ENCODE measurements at places on chromosomes 6 and 20. TPM values are rescaled to one million over a fixed set of nuclear protein-coding genes. Genes with fewer than 3 reads are reported as not detected.

DNA sequence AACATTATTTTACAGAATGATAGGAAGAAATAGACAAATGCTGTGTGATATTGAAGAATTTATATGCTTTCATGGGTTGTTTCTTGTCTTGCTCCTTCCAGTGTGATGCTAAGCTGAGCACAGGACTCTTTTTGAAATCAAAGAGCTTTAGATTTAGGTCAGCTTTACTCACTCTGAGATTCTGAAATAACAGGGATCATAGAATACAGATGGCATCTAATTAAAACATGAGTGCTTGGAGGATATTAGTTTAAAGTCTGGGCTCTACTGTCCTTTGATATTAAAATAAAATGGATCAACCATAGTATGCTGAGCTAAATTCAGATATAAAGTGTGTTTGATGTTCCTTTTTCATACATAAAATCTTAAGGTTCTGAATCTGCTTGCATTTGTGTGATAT lies 29.6 kb downstream of the MLIP start:
- DNase-seq, result no peak

DNA sequence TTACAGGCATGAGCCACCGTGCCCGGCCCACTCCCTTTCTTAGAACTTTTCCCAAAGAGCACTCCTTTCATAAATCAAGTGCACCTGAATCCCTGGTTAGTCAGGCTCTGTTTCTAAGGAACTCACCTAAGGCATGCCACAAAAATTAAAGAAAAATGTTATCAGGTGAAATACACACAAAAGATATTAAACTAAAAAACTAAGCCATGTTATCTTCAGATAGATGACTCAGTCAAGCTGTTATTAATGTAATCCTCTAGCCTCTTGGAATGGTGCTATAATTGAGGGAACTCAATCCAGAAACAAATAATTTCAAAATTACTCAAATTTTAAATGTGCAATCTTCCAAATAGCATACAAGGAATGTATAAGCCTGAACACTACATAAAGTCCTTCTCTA lies 83.0 kb downstream of the TENT5A start:
- no peak for DNase-seq

GRCh38 chr6:127212376-127212775 lies 54.3 kb upstream of the RNF146 start:
- no peak for DNase-seq

GRCh38 chr6:159858259-159858658 lies 32.5 kb upstream of the MAS1 start:
- no peak for DNase-seq

GRCh38 chr6:139927236-139927635 lies 552.8 kb upstream of the CITED2 start:
- DNase-seq, result no peak

GRCh38 chr6:160256445-160256844 lies 2.2 kb downstream of the SLC22A2 start:
- DNase-seq, result no peak

DNA sequence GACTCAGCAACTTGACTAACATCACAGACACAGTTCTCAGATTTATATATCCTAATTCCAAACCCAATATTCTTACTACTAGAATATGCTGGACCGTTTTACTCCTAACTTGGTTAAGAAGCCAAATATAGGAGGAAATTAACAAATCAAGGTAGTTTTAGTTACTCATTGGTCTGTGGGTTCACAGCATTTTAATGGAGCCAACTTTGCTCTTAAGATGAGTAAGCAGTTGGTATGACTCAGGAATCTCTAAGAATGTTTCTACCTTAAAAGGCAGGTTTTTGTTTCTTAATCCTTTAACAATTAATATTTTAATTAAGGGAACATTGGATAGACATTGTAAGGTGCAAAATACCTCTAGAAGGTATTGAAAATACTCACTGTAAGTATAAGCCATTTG lies 31.6 kb downstream of the OPRM1 start:
- no peak for DNase-seq

DNA sequence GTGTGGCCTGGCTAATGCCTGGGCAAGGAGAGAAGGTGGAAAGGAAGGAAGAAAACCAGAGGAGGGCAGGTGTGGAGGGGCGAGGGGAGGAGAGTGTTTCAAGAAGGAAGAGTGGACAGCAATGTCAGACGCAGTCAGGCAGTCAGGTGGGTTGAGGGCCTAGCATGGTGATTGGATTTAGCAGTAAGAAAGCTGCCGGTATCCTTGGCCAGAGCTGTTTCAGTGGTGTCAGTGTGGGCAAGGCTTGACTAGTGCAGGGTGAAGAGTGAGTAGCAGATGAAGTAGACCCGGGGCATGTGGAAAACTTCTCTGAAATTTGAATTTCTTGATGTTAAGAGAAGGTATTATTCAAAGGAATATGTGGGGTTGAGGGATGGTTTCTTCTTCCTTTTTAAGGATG lies 27.0 kb downstream of the SNX9 start:
- no peak for DNase-seq

DNA sequence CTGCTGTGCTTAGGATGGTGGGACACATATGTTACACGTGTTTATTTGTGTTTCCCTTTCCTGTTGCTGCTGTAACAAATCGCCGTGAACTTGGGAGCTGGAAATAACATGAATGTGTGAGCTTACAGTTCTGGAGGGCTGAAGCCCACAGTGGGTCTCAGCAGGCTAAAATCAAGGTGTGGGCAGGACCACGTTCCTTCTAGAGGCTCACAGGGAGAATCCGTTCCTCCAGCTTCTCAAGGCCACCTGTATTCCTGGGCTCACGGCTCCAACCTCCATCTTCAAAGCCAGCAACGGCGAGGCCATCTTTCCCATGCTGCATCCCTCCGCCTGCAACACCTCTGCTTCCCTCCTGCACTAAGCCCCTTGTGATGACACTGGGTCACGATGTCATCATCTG lies 27.4 kb upstream of the PTGIS start:
- DNase-seq, result no peak

GRCh38 chr6:98036344-98036923 lies 753.4 kb upstream of the MMS22L start:
- DNase-seq, result no peak

DNA sequence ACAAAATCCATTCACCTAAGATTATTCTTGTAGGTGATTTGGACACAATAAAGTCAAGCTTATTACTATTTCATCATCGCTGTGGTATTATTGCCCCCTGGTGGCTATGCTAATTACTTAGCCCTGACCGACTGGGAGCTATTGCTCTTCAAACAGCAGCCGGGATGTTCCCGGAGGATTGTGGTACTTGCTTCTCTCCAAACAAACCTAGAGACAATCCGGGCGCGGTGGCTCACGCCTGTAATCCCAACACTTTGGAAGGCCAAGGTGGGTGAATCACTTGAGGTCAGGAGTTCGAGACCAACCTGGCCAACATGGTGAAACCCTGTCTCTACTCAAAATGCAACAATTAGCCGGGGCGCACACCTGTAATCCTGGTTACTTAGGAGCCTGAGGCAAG lies 15.4 kb upstream of the STMND1 start:
- no peak for DNase-seq

DNA sequence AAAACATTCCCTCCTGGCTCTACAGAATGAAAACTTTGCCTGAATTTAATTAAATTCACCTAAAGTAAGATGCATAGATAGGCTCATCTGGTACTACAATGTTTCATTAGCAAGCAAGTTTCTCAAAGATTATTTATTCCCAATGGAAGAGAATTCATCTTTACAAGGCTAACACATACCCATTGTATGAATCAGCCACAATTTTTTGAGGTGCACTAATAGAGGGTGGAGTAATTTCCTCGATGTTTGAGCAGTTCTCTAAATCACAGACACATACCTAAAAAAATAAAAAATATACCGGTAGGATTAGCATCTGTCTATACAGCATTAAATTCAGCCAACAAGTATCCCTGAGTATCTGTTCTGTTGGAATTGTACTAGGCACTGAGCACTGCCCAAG lies 32.7 kb downstream of the ROS1 start:
- no peak for DNase-seq

DNA sequence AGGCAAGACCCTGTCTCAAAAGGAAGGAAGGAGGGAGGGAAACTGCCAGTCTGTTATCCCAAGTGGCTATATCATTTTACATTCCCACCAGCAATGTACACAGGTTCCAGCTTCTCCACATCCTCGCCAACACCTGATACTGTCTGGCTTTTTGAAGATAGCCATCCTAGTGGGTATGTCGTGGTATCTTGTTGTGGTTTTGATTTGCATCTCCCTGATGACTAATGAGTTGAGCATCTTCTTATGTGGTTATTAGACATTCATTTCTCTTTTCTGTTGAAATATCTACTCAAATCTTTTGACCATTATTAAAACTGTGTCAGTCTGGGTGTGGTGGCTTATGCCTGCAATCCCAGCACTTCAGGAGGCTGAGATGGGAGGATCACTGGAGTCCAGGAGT lies 47.9 kb upstream of the ARID1B start:
- no peak for DNase-seq

- no peak for DNase-seq
Measured at GRCh38 chr6:160102956-160103824, 18.4 kb upstream of the SLC22A1 start.

- DNase-seq, result no peak
Measured at GRCh38 chr6:116139917-116140316, 14.0 kb upstream of the COL10A1 start.

- no peak for DNase-seq
Measured at GRCh38 chr20:41621421-41621820, 3.2 kb upstream of the CHD6 start.

DNA sequence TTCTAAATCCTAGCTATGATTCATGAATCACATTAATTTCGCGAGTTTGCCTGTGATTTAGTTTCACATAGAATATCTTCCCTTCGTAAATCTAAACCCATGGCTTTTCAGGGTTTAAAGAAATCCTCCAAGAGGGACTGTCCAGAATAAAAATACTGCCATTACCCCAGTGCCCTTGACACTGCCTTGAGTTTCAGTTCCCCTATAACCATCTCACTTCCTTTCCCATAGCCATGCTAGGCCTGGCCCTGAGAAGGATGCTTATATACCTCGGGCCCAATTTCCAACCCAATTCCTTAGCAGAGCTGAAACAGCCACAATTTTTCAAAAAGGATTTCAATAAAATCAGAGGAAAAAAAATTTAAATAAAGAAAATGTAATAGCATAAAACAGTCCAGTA lies 697.3 kb downstream of the FRK start:
- DNase-seq, result no peak

DNA sequence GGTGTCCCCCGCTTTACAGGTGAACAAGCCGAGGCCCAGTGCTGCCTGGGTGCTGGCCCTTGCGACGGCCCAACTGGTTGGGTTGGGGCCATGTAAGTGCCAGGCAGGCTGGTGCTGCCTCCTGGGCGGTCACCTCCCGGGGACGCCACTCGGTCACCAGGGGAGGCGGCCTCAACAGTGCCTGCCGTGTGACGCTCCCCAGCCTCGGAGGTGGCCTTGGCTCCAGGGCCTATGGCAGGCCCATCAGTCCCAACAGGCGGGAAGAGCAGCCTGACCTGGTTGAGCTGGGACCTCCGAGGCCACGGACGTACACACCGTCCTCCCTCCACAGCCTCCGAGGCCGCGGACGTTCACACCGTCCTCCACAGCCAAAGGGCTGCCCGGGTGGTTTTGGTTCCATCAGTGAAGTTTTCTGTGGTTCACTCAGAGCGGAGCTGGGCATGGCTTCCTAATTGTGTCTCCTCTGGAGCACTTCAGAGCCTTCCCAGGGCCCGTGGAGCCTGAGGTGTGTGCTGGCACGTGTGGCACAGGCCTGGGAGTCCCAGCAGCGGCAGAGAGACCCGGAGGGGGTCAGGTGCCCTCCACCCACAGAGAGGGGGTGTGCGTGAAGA lies 19.3 kb upstream of the SLCO4A1 start:
- no peak for DNase-seq

GRCh38 chr6:15921243-15921642 lies 207.6 kb upstream of the MYLIP start:
- DNase-seq, result no peak

DNA sequence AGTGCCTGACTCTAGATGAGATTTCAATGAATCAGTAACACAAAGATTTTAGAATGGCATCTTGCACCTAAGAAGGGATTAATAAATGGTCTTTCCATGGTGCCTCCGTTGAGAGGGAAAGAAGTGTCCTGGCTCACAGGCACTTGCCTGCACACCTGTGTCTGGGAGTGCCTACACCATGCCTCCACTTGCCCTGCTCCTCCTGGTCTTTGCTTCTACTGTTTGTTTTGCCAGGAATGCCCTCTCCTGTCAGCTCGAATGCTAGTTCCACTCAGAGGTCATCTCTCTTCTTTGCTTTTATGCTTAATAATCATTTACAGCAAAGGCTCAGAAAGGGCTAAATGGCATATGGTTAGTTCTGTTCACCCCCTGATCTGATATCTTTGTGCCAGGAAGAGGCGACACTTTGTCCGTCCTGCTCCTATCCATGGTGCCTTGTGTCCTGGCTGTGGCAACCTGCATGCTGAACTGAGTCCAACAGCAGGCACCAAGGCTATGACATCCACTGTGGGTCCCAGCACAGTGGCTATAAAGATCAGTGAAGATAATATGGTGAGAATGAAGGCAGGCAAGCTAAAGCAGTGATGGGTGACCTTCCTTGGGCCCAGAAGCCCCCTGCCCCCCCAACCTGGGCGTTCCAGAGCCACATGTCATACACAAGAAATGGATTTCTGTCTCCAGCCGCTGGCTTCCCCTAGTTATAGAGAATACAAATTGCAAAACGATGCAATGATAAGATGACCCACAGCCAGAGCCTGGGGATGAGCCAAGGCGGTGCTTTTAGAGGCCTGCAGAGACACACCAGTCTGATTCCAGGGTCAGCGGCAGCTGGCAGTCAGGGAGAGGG lies 1.4 kb downstream of the C6orf132 start:
- DNase-seq, result no peak

DNA sequence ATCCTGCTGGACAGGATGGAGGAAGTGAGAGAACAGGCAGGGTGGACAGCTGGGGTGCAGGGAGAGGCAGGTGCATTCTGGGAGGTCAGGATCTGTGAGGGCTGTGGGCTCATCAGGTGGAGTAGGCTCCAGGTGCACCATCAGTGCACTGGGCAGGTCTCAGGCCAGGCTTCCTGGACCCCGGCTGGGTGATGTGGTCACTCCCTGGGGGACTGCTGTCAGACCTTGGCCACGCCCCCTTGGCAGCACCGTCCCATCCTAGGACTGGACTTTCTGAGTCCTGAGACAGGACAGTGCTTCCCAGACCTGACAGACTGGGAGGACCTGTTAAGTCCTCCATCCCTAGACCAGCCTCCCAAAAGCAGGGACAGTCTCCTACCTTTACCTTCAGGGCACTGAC lies 626.7 kb upstream of the DEFB115 start:
- DNase-seq, result no peak

GRCh38 chr6:54134935-54135334 lies 23.7 kb downstream of the MLIP start:
- DNase-seq, result no peak

DNA sequence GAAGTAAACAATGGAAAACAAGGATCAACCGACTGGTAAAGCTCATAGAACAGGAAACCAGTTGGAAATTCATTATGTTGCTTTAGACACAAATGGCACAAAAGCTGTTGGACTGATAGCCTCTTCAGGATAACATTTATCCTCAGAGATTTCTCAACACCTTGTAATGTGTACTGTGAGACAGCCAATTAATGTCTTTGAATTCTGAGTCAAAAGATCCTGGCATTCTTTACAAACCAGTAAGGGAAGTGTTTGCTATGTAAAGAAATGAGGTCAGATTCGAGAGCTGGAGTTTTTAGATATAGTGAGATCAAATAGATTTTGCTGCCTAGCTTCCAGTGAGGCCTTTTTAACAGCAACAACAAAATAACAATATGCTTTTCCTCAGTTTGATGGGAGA lies 439.2 kb downstream of the C6orf118 start:
- DNase-seq, result no peak

The TP53INP2 gene
- total RNA-seq, result 44.7 TPM

The MLIP gene
- total RNA-seq, result 3.6 TPM

The EEF1A2 gene
- total RNA-seq, result 0.42 TPM

The GSTA2 gene
- not detected for total RNA-seq

The SNHG17 gene
- 27.9 TPM for total RNA-seq

The SLC22A3 gene
- 24.3 TPM for total RNA-seq

The BPIFB2 gene
- not detected for total RNA-seq

The PHACTR3 gene
- total RNA-seq, result 0.43 TPM
